ENCODE measurements at places on chromosomes 7 and 10.
A peak's percentile ranks its signal among the peaks of the same experiment; 100 is the strongest.

DNA sequence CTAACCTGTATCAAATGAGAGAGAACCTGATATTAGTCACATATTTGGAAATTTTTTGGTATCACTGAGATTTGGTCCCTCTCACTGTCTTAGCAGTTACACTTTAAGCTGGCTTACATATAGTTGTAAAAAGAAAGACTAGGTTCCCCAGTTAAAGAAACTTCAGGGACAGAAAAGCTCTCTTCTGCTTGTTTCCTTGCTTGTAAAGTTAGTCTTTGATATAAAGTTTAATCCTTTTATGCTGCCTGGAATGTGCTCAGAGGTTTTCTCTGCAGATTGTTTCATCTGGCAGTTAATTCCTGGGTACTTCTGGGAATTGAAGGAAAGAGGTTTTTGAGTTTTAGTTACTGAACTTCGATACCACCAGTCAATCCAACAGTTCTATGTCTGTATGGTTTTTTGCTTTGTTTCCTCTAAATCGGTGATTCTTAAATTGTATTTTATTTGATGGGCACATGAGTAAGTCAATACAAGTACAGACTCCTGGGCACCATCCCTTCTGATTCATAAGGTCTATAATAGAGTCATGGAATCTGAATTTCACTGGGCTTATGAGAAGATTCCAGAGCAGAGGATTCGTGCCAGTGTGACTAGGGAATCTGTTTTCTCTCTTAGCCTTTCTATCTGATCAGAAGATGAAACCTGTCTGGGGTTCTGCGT lies 1080.9 kb upstream of the C7orf33 start:
- no peak for DNase-seq

DNA sequence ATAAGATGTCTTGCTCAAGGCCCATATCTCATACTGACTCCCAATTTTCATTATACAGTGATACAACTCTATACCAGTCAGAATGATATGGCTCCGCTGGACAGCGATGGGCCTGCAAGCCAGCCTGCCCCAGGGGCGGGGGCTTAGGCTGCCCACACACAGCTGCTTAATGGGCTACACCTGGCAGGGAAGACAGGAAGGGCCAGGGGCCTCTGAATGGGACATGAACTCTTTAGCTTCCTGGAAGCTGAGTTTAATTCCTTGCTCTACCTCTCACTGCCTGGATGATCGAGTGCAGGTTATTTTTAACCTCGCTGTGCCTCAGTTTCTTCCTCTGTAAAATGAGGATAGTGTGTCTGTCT lies 112.5 kb downstream of the C10orf105 start:
- DNase-seq = no peak

GRCh38 chr10:71713135-71714030 lies 6.2 kb downstream of the C10orf105 start:
- DNase-seq = no peak

- no peak for DNase-seq
Observed at GRCh38 chr10:111830359-111830758, 353.2 kb downstream of the GPAM start.

- no peak for DNase-seq
Observed at GRCh38 chr10:83929399-83929798, 209.9 kb upstream of the GHITM start.

GRCh38 chr10:96890172-96890513 lies 58.0 kb downstream of the LCOR start:
- no peak for DNase-seq

DNA sequence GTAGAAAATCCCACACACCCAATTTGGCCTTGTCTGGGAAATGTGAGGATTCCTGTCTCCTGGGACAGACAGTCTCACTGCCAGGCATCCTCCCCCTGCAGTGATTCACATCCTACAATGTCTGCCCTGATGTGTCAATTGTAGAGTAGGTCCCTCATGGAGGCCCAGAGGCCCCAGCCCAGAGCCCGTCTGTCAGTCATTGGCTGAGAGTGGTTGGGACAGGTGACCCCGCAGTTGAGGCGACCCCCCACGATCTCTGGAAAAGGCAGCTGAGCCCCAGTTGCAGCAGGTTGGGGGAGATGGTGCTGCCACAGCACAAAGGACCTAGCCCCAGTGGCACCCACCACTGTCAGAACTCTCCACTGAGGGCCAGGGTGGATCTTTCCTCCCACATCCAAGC lies 84.3 kb upstream of the INSIG1 start:
- DNase-seq = no peak

DNA sequence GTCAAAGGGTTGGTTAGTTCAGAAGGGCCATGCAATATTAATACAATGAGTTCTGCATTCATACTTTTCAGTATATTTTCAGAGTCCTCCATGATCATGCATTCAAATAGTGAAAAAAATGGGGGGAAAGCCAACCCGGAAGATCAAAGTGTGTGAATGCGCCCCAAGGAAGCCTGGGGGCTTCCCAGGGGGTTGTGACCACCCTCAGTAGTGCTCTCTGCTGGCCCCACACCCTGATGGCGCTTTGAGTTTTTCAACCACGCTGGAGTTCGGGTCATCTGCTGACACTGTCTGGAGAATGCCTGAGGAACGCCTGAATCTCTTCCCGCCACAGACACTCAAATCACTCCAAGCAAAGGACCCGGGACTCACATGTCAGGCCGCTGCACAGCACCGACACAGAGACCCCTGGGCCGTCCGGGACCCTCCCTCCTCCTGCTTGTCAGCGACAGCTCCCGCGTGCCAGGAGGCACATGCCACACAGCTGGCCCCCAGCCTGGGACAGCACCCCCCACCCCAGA lies 1.0 kb downstream of the TNS3 start:
- no peak for DNase-seq

DNA sequence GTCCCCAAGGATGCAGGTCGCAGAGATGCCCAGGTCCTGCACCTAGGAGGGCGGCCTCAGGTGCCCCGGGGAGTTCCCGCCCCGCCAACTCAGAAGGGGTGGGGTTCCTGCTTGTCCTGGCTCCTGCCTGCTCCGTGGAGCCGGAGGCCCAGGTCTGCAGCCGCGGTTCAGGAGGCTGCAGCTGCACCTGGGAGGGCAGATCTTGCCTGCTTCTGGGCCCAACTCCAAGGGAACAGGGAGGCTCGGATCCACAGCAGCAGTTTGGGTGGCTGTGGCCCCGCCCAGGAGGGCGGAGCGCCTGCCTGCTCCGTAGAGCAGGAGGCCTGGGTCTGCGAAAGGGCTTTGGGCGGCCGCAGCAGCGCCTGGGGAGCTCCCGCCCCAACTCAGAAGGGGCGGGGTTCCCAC lies 108.2 kb upstream of the EGR2 start:
- DNase-seq = peak; percentile 75

- no peak for DNase-seq
Observed at GRCh38 chr10:30431435-30431911, 2.5 kb upstream of the MAP3K8 start.

DNA sequence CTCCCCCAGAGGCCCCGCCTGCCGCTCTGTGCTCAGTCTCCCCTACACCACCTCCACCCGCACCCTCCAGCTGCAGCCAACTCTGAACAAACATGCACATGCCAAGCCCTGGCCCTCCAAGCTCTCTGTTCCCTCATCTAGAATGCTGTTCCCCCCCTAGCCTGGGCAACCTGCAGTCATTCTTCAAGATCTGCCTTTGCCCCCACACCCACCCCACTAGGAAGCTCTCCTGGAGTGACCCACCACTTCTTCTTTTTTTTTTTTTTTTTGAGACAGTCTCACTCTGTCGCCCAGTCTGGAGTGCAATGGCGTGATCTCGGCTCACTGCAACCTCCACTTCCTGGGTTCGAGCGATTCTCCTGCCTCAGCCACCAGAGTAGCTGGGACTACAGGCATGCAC lies 13.7 kb downstream of the MYL10 start:
- no peak for DNase-seq

- DNase-seq = no peak
Observed at GRCh38 chr7:111561654-111561903, 713 bp downstream of the IMMP2L start.

DNA sequence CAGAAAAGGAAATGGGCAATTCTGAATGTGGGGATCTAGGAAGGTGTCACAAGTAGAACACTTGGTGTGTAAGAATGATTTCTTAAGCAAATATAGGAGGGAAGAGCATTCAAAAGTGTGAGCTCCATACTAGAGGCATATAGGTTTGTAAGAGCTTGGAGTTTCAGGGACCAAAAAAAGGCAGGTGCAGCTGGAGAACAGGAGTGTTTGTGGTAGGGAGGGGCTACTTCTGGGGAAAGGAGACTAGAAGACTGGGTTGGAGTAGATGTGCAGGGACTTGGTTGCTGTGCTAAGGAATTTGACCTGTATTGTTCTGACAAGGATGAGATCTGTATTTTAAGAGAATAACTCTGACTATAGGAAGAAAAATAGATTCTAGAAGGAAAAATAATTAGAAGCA lies 46.4 kb downstream of the CPED1 start:
- DNase-seq = no peak

- DNase-seq = no peak
Observed at GRCh38 chr10:93461807-93462178, 20.3 kb downstream of the MYOF start.

DNA sequence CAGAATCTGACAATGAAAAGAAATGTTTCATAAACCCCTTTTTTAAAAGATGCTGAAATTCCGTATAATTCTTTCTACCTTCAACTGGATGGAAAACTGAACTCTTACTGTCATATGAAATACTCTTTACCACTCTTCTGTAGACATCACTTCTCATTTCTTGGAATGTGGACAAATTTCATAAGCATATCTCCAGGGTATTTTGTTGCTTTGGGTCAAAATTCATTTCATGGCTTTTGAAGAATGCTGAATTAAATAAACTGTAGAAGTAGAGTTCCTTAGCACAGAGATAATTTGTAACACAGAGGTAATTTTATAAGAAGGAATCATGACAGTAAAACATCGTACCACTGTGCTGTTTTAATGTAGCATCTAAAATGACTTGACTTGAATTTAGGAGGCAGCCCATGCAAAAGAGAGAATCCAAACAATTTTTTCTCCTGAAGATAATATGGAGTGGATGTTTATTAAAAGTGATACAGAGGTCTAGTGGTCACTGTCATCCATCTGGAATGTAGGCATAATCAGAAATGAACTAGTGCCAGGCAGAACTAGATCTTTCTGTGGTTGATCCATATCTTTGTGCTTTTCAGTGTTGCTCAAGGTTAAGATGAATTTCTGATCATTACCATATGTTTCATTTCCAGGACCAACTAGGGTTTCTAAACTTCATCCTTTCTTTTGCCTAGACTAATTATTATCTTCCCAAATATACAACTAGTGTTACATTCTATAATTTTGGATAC lies 492.0 kb downstream of the KIF20B start:
- DNase-seq = no peak

DNA sequence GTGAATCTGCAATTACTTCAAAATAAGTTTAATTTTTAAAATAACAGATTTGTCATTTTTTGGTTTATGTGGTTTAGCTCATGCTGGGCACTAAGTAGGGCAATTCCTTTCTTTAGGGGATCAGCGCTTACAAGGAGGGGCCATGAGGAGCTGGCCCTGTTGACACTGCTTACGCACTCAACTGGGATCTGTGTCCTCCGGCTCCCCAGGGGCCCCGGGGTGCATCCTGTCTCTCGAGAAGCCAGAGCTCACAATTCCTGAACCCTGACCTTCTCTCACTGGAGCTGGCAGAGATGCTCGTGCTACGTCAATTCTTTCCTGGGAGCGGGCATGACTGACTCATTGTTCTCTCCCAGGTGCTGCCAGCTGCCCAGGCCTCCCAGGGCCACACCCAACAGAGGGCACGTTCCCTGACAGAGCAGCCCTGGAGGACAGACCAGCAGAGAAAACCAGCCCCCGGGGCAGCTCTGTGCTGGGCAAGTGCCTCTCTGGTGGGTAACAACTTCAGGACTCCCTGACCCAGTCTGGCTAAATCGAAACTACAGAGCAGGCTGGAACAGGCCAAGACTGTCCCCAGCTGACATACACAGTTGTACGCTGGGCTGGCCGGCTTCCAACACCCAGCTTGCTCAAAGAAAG lies 36.8 kb downstream of the CTBP2 start:
- DNase-seq = no peak

- no peak for DNase-seq
Observed at GRCh38 chr10:119291223-119291900, 84.0 kb downstream of the GRK5 start.

DNA sequence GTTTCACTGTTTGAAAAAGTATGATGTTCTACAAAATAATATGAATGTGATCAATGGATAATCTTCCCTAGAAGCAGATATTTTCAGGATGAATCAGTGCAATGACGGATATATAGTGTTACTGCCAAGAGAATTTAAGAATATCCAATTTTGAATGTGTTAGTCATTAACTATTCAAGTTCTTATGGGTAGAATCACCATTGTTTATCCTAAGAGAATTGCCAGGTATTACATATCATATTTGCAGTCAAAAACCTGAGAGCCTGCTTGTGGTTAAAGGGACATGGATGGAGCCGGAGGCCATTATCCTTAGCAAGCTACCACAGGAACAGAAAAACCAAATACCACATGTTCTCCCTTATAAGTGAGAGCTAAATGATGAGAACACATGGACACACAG lies 26.9 kb downstream of the AHR start:
- no peak for DNase-seq

GRCh38 chr7:155463114-155463811 lies 5.3 kb downstream of the EN2 start:
- DNase-seq = no peak

GRCh38 chr10:95815701-95816240 lies 59.8 kb downstream of the ENTPD1 start:
- DNase-seq = no peak

DNA sequence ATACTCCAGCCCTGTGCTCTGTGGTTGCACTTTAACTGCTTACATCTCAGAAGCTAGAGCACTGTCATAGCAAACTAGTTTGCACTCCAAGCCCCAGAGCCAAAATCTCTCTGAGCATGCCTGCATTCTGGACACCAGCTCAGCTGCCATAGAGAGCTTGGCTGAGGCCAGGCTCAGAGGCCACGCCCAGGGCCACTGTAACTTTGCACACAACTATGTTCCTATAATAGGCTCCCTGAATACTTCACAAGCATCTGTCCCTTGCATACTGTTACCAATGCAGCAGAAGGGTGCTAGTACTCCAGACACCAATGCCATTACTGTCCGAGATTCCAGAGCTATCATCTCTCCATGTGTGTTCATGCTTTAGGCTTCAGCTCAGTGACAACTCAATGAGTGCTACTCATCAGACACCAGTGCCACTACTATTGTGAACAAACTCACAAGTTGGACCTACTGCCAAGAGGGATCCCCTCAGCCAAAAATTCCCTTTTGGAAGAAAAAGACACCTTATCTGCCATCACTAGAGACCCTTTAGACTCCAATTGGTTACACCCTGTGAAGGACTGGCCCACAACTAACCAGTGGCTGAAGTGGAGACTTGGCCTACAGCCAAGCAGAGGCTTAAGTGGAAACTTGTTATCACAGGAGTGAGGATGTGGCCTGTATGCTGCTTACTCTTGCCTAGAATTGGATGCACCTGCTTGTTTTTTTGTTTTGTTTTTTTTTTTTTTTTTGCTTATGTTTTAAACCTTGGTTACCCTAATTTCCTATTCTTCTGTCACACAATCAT lies 211.6 kb upstream of the MAGI2 start:
- DNase-seq = no peak

Data from iPS DF 19.7 (cell line).